ENCODE measurements at places on chromosomes 13 and 19.

GRCh38 chr13:62433660-62434059 is 1018.0 kb upstream of the PCDH20 start:
- no peak for DNase-seq

DNA sequence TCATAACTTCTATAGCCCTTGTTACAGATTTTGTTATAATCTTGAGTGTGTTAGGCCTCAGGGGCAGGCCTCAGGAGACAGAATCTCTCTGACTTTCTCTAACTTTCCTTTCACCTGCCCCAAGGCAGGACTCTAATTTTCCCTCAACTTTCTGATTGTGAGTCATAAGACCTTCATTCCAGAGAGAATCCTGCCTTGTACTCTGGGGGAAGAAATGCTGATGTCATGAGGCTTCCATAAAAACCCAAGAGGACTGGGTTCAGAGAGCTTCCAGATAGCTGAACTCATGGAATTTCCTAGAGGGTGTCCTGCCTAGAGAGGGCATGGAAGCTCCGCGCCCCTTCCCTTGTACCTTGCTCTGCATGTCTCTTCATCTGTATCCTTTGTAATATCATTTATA is 5.3 kb upstream of the KBTBD6 start:
- DNase-seq: no peak

GRCh38 chr19:53823380-53824120 is 564 bp downstream of the NLRP12 start:
- no peak for DNase-seq

GRCh38 chr13:25196971-25197370 is 24.9 kb upstream of the AMER2 start:
- DNase-seq: no peak

- no peak for DNase-seq
These were observed 58.9 kb downstream of the ERICH4 start for GRCh38 chr19:41501854-41502253.

GRCh38 chr13:48600374-48601364 is 53.1 kb upstream of the CYSLTR2 start:
- no peak for DNase-seq

DNA sequence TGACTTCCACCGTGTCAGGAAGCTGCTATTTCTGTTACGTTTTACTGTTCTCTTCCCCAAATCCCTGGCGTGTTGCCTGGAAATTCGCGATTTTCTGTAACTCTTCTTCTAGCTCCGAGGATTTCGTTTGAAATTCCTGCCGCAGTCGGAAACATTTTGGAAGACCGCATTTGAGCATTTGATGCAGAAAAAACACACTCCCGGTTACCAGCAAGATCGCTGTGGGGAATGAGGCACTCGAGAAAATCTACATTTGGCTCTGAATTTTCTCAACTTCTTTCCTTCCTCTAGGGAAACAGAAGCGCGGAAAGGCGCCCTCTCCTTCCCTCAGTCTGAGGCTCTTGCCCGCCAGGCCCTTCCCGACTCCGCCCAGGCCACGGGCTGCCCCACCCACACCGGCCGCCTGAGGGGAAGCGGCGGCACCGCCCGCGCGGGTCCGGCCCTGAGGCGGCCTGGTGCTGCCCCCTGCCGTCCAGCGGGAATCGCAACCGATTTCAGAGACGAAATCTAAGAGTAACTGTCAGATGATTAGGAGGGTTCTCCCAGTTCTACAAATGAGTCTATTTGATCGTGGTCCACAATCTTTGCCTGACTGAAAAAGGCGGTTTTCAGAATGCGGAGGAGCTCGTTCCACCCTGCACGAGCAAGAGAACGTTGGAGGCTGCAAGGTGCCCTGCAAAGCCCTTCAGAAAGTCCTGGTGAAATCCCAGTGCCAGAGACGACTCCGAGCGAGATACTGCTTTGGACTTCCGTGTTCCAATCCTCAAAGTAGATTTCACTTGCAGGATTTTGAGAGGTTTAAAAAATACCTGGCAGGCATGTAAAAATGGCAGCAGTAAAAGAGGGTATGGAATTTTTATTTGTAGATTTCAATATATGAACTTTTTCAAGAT is 18.4 kb upstream of the TUBGCP3 start:
- peak; percentile 90 for DNase-seq

DNA sequence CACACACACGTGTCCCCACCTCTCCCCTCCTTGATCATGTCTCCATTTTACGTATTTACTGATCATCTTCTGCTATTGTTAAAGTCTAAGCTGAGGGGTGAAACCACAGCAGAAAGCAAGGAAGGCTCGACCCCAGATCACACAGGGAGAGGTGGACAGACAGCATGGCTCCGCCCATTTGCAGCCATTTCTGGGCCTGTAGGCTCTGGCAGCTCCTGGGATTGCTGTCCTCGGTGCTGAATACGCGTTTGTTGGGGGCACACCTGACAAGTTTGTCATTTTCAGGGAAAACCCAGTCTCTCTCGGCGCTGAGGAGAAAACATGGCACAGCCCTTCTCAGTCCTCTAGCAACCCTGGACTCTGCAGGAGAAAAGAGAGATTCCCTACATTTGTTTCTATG is 8.0 kb downstream of the TMEM86B start:
- no peak for DNase-seq

GRCh38 chr13:90726375-90726774 is 621.1 kb upstream of the MIR17HG start:
- no peak for DNase-seq

DNA sequence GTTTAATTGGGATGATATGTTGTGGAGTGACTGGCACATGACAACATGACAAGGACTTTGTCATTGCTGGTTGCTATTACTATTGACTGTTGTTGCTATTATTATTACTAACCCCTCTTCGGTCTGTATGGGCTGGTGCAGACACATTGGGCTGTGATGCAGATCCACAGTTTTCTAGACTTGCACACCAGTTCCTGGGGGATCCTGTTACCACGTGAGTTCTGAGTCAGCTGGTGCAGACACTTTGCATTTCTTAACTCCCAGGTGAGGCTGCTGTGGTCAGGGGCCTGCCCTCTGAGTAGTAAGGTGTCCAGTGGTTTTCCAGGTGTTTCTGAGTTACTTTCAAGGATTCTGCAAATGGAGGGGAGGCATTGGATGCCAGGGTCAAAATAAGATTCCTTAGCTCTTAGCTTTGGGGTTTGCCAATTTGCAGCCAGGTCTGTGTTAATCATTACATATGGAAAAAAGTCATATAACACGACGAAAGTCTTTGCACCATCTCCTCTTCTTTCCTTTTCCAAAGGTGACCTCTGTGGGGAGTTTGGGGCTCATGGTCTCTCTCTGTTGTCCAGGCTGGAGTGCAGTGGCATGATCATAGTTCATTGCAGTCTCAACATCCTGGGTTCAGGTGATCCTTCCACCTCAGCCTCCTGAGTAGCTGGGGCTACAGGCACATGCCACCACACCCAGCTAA is 19.3 kb downstream of the BICRA start:
- DNase-seq: no peak

- no peak for DNase-seq
These were observed 38.8 kb upstream of the GATAD2A start for GRCh38 chr19:19366434-19367396.

DNA sequence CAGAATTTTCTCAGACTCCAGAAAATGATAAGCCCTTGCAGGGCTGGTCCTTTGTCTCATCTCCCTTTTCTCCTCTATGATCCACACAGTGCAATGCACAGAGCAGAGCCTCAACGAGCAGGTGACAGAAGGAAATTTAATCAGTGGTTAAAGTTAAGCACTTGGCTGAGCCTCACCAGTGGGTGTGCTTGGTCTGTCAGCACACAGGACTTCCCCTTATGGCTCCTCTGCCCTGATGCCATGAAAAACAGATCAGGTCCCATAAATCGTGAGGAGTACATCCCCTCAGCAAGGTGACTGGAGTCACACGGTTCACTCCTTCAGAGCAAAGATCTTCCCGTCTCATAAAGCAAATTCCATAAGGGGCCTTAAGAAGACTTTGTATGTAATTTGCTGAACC is 818.2 kb downstream of the UQCRFS1 start:
- no peak for DNase-seq

DNA sequence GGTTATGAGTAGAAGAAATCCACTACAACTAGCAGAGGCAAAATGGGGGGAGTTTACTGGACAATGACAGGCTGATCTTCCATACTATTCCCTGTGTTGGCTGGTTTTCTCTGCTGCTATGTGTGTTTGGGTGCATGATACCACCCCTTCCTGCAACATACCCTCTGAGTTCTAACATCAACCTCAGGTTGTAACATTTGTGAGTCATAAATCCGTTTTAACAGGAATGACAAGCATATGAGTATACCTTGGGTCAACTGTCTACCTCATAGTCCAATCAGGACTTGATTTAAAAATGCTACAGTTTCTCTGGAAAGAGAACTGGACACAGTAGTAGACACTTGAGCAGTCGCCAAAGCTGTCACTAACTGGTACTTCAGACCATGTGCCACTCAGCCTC is 422.9 kb downstream of the KCTD12 start:
- DNase-seq: no peak

GRCh38 chr13:100725472-100725871 is 50.9 kb upstream of the TMTC4 start:
- no peak for DNase-seq

DNA sequence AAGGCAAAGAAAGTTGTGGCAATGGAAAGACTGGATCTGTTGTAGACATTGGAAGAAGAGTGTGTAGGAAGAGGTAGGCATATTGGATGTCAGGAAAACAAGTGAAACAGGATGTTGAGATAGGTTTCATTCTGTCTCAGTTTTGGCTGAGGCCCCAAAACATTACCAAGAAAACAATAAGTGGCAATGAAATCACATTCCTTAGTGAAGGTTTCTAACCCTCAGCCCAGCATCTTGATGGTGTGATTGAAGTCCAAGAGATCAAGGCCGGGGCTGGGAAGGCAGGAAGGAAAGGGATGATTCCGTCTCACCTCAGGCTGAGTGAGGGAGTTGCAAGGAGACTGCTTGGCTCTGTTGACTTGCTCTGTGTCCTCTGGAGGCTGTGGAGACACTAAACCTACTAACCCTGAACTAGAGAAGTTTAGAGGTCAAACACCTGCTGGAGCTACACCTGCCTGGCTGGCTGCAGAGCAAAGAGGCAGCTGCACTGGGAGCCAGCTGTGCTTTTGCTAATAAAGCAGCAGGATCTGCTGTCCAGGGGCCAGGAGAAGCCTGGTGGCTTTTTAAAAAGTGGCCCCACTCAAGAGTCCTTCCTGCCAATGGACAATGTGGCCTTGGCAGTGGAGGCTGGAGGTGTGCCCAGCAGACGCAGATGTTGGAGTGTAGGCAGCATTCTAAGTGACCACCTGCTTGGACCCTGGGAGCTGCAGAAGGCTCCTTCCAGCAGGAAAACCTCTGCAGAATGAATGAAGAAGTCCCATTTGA is 53.6 kb downstream of the DGKH start:
- no peak for DNase-seq

DNA sequence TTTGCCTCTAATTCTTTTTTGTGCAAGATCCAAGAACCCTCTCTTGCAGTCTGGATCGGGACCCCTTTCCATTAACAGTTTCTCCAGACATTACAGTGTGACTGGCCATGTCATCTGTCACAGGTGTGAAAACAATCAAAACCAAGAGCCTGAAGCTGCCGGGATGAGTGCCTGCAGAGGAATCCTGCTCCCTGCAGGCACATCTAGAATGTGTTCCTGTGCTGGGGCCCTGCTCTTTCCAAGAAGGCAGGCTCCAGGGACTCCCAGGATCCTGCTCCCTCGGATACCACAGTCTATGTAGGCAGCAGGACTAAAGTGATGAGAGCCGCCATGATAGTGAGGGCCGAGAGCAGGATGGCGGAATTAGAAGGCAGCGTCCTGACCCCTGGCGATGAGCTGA is 38.8 kb downstream of the CCDC169 start:
- DNase-seq: no peak

DNA sequence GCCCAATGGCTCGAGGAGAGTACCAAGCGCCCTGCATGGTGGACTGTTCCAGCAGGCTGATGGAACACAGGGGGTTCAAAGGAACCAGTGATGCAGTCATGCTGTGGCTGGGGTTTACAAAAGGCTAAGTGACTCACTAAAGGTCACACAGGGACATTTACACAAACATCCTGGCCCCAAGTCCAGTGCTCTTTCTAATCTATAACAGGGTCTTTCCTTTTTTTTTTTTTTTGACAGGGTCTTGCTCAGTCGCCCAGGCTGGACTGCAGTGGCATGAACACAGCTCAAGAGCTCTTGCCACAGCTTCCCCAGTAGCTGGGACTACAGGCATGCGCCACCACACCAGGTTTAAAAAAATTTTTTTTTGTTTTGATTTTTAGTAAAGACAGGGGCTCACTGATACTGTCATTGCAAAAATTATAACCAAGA is 2.8 kb upstream of the SLC25A15 start:
- no peak for DNase-seq

DNA sequence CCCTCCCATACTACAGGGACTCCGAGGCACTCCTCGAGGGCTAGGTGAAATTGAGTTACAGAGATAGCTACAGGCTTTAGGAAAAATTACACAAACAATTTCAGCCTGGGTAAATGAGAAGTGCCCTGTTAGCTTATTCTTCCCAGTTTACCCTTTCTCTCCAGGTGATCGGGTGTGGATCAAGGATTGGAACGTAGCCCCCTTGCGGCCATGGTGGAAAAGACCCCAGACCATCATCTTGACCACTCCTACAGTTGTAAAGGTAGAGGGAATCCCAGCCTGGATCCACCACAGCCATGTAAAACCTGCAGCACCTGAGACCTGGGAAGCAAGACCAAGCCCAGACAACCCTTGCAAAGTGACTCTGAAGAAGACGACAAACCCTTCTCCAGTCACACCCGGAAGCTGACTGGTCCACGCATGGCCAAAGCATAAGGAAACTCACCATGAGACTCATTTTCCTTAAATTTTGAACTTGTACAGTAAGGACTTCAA is 600.6 kb downstream of the UQCRFS1 start:
- DNase-seq: no peak

- DNase-seq: no peak
These were observed 7.3 kb downstream of the URAD start for GRCh38 chr13:27981006-27981708.

GRCh38 chr19:49512970-49513745 is 697 bp downstream of the FCGRT start:
- DNase-seq: no peak

GRCh38 chr19:8680676-8681344 is 17.8 kb downstream of the ACTL9 start:
- DNase-seq: no peak

- peak; percentile 71 for DNase-seq
These were observed 6.0 kb downstream of the RCN3 start for GRCh38 chr19:49533551-49534488.

DNA sequence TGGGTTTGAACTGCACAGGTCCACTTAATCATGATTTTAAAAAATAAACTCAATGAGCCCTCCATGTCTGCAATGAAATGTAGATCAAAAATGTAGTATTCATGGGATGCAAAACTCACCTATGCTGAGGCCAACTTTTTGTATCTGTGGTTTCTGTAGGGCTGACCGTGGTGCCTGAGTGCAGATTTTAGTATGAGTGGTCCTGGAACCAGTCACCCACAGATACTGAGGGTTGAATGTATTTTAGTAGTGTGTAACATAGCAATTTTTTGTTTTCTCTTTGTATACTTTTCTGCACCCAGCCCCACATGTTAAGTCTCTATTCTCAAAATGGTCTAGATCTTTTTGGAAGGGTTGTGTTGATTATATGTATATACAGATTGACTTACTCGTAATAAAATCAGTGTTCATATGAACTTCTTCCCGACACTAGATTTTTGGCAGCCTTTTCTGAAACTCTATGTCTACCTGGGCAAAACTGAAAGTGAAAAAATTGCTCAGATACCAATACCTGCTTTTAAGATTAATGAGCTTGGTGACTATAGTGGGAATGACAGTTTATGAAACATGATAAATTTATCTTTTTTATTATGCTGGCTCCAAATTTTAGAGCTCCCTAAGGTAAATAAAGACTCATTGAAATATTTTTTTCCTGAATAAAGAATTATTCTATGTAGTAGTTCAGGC is 51.6 kb downstream of the DNAJC15 start:
- DNase-seq: no peak

- DNase-seq: no peak
These were observed 1116.2 kb downstream of the DIAPH3 start for GRCh38 chr13:59047546-59047945.
